ENCODE measurements at places on chromosomes 6 and 20.

GRCh38 chr6:143741480-143741879, 63.7 kb downstream of the PHACTR2 start:
- no peak for DNase-seq

DNA sequence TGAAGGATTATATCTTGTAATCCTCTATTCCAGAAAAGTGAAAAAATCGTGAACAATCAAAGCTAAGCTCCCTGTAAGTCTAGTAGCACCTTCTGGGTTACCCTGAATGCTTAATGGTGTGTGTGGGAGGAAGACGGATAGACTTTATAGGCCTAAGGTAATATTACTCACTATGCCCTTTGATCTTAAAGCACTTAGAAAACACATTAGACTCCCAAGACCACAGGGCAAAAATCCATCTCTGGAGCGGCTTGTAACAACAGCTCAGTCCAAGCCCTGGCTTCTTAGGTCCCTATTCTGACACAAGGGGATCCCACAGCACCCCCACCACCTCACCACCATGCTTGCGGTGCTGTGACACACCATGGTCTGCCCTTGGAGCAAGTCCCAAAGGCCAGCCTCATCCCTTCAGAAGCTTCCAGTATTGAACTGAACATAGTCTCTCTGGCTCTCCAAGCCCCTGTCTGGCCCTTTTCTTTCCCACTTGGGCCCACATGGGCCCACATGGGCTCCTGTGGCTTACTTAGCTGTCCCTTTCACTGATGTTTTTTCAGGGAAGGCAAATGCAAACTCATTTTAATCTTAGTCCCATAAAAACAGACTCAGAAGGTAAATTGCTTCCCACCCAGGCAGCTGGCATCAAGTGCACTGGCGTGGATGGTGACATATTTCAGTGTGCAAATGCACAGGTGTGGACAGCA, 28.3 kb downstream of the C6orf132 start:
- no peak for DNase-seq

DNA sequence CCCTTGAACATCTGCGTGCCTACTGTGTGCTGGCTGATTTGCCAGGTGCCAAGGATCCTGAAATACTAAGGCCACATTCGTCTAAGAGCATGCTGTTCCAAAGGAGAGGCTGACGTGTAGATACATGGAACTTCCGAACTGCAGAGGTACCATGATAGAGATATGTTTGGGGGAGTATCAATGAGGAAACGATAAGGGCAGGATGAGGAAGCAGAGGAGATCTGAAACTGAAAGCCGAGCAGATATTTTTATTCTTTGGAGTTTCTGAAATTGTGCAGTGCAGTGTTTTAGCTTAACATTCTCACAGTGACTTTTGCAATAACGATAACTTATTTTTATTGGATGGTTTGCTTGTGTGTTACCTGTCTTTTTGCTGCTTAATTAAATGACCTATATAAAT, 24.3 kb downstream of the BMP6 start:
- DNase-seq, result no peak

DNA sequence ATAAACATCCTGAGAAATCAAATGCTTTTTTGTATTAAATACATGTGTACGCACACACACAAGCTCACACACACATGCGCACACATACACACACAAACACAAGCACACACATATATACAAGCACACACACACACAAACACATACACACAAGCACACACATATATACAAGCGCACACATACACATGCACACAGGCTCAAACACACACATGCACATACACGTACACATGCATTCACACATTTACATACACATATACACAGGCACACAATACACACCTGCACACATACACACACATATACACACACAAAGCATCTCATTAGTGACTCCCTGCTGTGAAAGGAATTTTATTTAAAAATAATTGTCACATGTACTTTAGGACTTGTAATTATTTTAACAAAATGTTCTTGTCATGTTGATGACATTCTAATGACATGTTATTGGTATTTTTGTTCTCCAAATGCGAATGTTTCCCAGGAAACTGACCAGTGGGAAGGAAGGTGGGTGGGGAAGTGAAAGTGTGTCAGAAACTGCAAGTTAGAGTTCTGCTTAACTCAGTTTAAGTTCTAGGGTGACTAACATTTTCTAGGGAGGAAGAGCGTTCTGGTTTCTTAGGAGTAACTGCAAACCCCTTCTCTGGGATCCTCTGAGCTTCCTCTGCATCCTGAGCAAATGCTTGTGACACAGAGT, 113.9 kb upstream of the ZNF217 start:
- no peak for DNase-seq

- no peak for DNase-seq
These were observed 50.5 kb upstream of the SPDEF start for GRCh38 chr6:34606477-34607265.

GRCh38 chr6:51928320-51928719, 159.1 kb downstream of the PKHD1 start:
- no peak for DNase-seq

All from GDM1 (cell line).